ENCODE measurements at places on chromosomes 6 and 20.

GRCh38 chr6:31546958-31547726, at the start of gene NFKBIL1:
Gene NFKBIL1 (plus strand): TSS chr6:31547608. CDS start chr6:31547695, 87 bp downstream.
- DNase-seq = peak; percentile 97

DNA sequence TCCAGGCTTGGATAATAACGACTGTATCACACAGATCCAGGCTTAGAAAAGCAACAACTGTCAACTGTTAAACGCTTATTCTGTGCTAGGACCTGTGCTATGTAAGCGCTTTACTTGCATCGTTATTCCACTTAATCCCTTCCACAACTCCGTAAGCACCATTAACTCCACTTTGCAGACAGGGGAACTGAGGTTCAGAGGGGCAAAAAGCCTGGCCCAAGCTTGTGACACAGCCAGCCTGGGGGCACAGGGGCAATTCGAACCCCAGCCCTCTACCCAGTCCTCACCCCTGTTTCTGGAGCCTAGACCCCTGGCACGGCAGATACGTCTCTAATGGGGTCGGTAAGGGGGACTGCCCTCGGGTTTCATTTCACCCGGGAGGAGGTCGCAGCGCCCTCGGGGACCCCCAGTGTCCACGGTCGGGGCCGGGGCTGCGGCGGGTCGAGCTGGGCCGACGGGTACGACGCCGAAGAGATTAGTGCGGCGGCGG, 411 bp downstream of the DSN1 start:
- DNase-seq = no peak

GRCh38 chr6:119195848-119196247, 117.4 kb upstream of the FAM184A start:
- no peak for DNase-seq

DNA sequence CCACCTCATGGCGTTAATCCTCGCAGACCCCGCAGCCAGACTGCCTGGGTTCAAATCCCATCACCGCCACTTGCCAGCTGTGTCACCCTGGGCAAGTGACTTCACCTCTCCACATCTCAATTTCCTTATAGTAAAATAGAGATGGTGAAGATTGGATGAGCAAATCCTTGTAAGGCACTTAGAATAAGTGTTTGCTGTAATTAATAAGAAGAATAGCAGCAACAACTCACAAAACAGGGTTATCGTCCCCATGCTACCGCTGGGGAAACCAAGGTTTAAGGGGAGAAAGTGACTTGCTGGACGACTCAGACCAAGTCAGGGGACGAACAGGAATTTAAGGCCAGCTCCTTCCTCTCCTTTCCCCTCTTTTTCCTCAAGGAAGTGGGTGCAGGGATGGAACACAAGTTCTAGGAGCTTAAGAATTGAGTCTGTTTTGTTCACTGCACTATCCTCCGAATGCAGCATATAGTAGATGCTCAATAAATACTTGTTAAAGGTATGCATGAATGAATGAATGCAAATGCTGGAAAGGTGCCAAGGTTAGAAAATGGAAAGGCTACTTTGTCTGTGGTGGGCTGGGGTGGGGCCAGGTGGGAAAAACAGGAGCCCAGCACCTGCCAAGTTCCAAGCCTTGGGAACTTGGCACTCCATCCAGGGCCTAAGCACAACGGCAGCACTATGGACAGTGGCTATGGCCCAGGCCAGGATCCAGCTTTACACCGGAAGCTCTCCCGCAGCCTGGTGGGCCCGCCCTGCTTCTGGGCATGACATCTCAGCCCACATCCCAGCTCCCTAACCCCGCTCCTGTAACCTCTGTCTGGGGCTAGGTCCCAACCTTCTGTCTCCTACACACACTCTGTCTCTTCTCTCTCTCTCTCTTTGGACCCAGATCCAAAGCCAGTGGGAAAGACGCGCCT, 4.9 kb upstream of the CDH22 start:
- DNase-seq = no peak

- DNase-seq = no peak
Measured at GRCh38 chr6:12383448-12383847, 93.3 kb downstream of the EDN1 start.

- no peak for DNase-seq
Measured at GRCh38 chr6:50846144-50846851, 27.6 kb downstream of the TFAP2B start.

DNA sequence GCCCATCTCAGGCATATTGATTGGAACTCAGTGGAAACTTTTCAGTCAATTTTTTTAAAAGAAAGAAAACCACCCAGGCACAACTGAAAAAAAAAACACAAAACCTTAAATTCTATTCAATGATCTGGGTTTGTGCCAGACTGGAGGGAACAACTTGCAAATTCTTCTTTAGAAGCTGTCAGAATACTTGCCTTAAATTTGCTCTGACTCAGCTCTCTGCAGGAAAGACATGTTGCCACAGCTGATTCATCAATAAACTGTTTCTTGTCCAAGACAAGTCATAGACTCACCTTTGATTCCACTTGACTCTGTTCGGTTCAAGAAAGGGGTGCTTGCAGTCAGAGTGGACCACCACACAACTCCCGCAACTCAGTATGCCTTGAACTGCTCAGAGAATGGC, 117.8 kb upstream of the F13A1 start:
- no peak for DNase-seq

GRCh38 chr6:150201285-150201684, 58.4 kb downstream of the PPP1R14C start:
- no peak for DNase-seq

- DNase-seq = no peak
Measured at GRCh38 chr6:67766057-67766456, 869.0 kb upstream of the ADGRB3 start.

GRCh38 chr20:63268671-63269439, 3.8 kb upstream of the ARFGAP1 start:
- DNase-seq = no peak

DNA sequence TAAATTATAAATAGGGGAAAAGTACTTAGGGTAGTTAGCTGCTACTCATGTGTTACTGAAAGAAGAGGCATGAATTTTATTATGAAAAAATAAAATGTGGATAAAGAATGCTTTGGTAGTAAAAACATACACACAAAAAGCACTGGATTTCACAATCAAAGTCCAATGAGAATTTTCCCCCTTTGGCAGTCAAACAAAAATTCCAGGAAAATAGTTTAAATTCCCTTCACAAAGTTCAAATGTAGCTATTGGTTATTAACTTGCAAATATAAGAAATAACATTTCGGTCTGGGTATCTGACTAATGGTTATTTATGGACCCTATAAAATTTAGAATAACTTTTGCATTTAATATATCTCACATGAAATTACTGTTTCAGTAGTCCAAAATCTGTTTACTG, 210.4 kb downstream of the FOXC1 start:
- no peak for DNase-seq

DNA sequence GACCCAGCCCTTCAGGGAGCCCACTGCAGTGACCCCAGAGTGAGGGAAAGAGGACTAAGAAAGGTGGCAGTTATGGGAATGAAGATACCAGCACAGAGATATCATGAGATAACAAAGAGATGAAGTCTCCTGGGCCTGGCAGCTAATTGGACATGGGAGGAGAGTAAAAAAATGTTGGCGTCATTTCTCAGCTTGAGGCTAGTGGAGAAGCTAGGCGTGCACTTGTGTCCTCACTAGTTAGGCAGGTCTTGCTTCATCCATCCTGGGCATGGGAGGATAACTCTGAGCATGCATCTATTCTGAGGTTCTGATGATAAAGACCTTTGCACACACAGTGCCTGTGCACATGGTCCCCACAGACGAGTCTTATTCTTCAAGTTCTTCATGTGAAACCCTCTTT, 4.1 kb upstream of the GFOD1 start:
- no peak for DNase-seq

GRCh38 chr6:36688063-36688738, 9.4 kb upstream of the RAB44 start:
- no peak for DNase-seq
